ENCODE measurements at places on chromosomes 7 and 10. TPM values are rescaled to one million over a fixed set of nuclear protein-coding genes. Genes with fewer than 3 reads are reported as not detected.

Gene MARVELD1
- 14.2 TPM for polyA plus RNA-seq

Gene CYP3A4
- polyA plus RNA-seq, result 11.1 TPM

Gene DMTF1
- polyA plus RNA-seq, result 71.3 TPM

Gene CXCL12
- polyA plus RNA-seq, result 82.1 TPM

DNA sequence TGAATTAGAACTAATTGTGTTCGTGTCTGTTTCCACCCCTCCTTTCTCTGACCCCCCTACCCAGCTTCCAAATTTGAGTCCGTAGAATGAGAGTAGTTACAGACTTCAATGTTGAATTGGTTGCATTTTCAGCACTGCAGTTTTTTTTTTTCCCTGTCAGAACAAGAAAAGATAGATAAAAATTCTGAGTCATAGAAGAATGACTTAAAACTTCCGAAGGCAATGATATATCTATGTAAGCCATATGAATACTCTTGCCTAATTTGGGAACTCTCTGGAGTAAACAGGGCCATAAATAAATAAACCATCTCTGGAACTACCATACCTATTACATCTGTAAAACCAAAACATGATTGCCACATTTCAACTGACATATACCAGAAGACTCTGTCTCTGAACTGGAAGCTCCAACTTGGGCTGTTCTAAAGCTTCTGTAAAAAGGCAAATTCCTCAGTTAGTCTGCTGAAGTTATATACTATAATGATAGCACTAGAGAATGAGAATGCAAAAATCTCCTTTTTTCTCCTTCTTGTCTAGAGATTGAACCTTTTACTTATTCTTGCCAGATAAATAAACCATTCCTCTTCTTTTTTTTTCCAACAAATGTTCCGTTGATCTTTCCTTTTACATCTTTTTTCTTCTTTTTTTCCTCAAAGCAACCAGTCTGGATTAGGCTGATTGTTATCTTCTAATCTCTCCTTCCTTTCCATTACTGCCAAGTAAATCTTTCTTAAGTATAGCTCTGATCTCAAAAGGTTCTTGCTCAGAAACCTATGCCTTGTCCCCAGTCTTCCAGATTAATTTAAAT is 23.5 kb downstream of the VCL start:
- H3K27ac ChIP-seq, result no peak overlapping the region
- H3K27me3 ChIP-seq, result no peaks in the 10 kb centered on the region
- no peaks in the 10 kb centered on the region for H3K4me1 ChIP-seq
- DNase-seq, result no peak
- H3K4me3 ChIP-seq, result no peak overlapping the region

DNA sequence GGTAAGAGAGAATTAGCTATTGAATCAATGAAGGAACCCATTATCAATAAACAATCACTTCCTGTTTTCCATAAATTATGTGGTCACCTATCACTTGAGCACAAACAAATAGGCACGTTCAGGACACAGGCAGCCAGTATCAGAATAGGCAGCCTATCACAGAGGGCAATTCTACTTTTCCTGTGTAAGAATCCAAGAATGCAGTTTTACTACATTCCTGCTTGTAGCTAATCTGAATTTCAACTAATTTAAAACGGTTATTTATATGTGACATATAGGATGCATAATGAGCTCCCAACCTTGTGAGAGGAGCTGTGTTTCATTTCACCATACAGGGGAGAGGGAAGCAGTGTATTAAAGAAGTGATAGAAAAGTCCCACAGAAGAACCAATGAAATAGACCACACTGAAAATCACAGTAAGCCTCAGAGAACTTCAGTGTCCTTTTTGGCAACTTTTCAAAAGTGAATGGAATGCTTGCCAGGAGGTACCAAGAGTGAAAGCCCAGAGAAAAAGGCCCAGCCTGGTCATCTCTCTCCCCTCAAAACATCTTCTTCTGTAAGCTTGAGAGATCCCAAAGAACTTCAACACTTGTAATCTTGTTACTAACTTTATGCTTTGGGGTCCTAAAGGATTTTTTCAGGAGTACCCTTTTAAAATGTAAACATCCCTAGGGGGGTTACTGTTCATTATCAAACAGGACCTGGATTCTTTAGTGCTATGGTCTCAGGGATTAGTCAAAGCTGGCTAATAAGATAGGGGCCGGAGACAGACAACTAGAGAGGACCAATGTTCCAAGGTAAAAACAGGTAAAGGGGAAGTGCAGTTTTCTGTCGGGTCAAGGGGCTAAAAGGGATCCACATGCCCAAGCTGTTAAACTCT is 1.3 kb downstream of the IMMP2L start:
- peaks cover 12% of the 10 kb centered on the region for H3K4me1 ChIP-seq
- no peaks in the 10 kb centered on the region for H3K36me3 ChIP-seq
- H3K4me3 ChIP-seq, result peak overlapping the region; percentile 59

DNA sequence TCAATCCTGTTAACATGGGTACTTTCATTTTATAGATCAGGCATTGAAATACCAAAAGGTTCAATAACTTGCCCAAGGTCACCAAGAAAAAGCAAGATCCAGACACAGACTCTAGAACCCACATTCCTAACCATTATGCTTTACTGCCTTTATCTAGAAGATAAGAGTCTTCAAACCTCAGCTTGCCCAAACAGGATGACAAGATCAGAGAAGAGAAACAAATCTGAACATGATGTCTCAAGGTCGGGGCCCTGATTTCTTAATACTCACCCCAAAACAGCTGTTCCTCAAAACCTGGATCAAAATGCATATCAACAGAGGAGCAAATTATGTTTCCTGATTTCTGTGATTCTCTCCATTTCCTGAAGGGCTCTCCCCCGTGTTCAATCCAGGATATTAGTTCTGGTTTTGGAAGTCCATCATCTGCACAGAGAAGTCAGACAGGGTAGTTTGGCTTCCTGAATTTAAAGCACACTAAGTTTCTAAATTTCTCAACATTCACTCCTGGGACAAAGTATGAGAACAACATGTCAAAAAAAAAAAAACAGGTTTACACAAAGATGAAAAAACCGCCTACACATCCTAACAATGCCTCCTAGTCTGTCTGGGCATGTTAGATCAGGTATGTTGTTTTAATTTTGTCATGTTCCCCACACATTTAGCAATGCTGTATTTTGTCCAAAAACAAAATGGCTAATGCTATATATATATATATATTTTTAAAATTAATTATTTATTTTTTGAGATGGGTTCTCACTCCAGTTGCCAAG is 16.2 kb downstream of the ZNF786 start:
- H3K27me3 ChIP-seq, result no peaks in the 10 kb centered on the region
- DNase-seq, result no peak
- H3K36me3 ChIP-seq, result peaks cover 43% of the 10 kb centered on the region
- H3K4me1 ChIP-seq, result no peaks in the 10 kb centered on the region
- no peak overlapping the region for H3K4me3 ChIP-seq

GRCh38 chr10:74175510-74176379 is 24.7 kb downstream of the ADK start:
- DNase-seq, result no peak
- no peaks in the 10 kb centered on the region for H3K27me3 ChIP-seq
- peaks cover 6% of the 10 kb centered on the region for H3K4me1 ChIP-seq

- DNase-seq, result no peak
- no peak overlapping the region for H3K27ac ChIP-seq
- H3K36me3 ChIP-seq, result no peaks in the 10 kb centered on the region
- no peaks in the 10 kb centered on the region for H3K27me3 ChIP-seq
- H3K4me1 ChIP-seq, result no peaks in the 10 kb centered on the region
These were observed 35.7 kb upstream of the DMBT1 start for GRCh38 chr10:122524811-122525210.

GRCh38 chr7:107029061-107029763 is 15.3 kb upstream of the PRKAR2B start:
- no peaks in the 10 kb centered on the region for H3K4me1 ChIP-seq
- no peaks in the 10 kb centered on the region for H3K27me3 ChIP-seq
- no peak for DNase-seq
